Stimulated activated naive CD4-positive, alpha-beta T cell treated with Interleukin-2 at 50 U/mL for 16 hours (primary cell): ENCODE measurements at places on chromosomes 5 and 9.

GRCh38 chr5:158819840-158820620, 279.7 kb downstream of the EBF1 start:
- no peak for DNase-seq

DNA sequence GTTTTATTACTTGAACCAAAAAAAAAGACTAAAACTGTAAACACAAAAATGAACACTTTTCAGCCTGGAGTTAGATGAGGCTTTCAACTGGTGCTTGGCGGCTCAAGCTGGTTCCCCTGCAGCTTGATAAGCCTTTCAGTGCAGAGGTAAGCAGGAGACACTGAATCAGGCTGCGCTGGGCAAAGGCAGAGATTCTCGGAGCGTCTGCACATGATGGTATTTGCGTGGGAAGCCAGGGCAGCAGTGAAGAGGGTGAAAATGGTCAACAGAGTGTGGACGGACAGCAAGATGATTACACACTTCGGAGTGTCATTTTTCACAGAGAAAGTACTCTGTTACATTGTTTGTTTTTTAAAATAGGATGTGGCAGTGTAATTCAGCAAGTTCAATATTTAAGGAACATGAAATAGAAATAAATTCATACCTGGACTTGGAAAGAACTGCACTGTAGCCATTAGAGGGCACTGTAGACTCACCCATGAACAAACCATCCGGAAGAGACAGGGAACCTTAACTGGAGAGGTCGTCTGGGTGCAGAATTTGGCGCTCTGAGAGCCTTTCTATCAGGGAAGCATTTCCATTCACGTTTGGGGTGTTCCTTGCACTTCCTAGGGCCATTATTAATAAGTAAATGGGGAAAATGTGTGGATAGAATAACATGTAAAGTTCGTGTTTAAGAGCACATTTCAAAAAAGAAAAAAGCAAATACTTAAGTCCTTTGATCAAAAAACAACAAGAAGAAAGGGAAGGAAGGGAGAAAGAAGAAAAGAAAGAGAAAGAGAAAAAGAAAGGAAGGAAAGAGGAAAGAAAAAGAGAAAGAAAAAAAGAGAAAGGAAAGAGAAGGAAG, 69.8 kb downstream of the ICE1 start:
- no peak for DNase-seq

DNA sequence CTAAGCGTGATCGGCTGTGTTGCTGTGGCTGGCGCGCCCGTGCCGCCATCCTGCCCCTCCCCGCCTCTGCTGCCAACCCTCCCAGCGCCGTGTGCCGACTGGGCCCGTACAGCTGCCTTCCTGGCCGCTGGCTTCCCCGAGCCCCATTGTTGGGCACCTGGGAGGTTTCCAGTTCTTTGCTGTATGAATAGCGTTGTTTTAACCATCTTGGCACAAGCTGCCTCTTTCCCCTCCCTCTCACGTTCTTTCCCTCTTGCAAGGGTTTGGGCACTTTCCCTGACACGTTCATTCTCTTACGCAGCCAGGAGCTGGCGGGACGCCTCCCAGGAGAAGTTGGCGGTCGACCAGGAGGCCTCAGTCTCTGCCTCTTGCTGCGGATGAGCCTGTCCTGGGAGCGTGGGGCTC, 43.1 kb upstream of the RXRA start:
- no peak for DNase-seq

- no peak for DNase-seq
Observed at GRCh38 chr5:169772256-169772655, 135.2 kb downstream of the DOCK2 start.

GRCh38 chr5:137320056-137321045, 178.8 kb downstream of the SPOCK1 start:
- DNase-seq: no peak

GRCh38 chr9:98550206-98550820, 158.4 kb downstream of the GABBR2 start:
- no peak for DNase-seq

DNA sequence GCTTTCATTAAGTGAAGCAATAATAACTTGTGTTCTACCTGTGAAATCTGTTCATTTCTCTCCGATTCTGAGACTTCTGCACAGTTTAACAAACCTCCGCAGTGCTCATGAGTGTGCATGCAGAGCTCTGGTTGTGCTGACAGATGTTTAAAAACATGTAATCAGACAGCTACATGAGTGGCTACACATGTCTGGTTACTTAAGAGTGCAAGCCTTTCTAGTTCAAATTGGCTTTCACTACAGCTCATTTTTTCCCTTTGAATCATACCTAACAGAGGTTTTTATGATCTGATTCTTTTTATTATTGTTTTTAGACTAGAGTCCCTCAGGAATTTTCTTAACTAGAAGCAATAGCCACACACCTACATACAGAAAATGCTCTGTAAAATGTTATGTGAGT, 310.2 kb downstream of the ARRDC3 start:
- DNase-seq: no peak

- no peak for DNase-seq
Observed at GRCh38 chr5:5291357-5291756, 131.1 kb upstream of the ICE1 start.

DNA sequence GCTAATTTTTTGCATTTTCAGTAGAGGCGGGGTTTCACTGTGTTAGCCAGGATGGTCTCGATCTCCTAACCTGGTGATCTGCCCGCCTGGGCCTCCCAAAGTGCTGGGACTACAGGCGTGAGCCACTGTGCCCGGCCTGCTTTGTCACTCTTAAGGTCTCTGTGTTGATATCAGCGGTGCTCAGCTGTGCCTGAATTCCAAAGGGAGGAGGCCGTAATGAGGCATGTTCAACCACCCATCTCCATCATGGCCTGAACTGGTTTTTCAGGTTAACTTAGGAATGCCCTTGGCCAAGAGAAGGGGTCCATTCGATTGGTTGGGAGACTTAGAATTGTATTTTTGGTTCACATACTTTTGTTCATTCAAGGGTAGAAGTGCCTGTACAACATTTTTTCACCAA, 22.0 kb downstream of the HSD17B3 start:
- no peak for DNase-seq

DNA sequence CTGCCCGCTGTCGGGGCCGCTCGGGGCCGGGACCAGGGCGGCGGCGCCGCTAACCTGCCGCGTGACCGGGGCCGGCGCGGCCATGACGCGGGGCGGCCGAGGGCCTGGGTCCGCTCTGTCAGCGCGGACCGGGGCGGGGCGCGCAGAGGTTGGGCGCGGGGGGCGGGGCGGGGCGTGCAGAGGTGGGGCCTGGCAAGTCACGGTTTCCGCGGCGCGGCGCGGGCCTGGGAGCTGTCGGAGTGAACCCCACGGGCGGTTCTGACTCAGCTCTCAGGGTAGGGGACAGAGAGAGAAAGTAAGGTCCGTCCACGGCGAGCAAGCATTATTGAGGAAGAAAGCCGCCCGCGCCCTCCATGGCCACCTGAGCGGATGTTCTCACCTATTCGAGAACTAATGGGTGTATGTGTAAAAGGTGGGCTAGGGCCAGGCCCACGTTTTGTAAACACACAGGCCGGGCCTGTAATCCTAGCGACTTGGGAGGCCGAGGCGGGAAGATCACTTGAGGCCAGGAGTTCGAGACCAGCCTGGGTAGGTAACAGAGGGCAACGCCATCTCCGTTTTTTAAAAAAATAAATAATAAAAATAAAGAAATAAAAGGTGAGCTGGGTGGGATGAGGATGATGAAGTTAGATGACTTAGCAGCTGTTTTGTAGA, at the start of gene PRXL2C:
Gene PRXL2C, minus strand, starts transcription at position 120 of the 654 bp plus-strand sequence. Its CDS starts 36 bp downstream, at position 84.
- peak; percentile 84 for DNase-seq

GRCh38 chr5:171450423-171451331, 31.2 kb downstream of the FGF18 start:
- DNase-seq: peak; percentile 5

DNA sequence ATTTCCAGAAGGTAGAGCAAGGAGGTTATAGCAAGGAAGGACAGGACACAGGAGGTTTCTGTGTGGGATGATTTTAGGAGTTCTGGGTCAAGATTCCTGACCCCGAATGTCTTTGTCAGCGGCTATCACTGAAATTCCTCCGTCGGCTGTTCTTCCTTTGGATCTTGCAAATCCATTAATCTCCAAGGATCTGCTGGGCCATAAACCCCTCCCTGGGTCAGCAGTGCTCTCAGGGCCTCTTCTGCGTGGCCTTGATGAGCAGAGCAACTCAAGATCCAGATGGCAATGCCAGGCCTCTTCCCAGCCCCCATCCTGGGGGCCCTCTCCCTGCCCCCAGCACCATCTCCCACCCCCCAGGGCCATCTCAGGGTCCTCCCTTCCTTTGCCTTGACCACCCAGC, 16.3 kb upstream of the COL27A1 start:
- DNase-seq: no peak

GRCh38 chr9:105879181-105879580, 184.8 kb downstream of the TMEM38B start:
- no peak for DNase-seq

GRCh38 chr5:16600397-16600796, 16.4 kb downstream of the RETREG1 start:
- no peak for DNase-seq

DNA sequence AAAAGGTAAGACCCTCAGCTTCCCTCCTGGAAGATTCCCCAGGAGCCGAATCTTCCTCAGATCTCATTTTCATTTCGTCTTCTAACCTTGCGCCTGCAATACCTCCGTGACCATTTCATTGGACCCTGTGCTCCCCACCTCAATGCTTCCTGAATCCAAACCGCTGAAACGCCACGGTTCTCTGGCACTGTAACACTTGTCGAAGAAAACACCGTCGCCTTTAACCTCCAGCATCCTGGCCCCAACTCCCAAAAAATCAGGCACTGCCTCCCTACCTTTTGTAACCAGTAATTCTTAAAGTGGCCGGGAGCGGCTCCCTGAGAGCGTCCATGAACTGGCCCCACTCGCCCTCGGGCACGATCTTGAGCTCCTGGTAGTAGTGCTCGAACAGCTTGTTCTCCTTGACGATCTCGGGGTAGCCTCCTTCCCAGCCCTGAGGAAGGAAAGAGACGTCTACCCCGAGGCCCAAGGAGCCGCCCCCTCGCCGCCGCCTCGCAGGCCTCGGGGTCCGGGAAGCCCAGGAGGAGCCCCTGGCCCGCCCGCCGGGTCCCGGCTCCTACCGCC, 438 bp downstream of the NSUN2 start:
- DNase-seq: no peak

- no peak for DNase-seq
Observed at GRCh38 chr5:109215040-109215439, 194.7 kb downstream of the PJA2 start.

DNA sequence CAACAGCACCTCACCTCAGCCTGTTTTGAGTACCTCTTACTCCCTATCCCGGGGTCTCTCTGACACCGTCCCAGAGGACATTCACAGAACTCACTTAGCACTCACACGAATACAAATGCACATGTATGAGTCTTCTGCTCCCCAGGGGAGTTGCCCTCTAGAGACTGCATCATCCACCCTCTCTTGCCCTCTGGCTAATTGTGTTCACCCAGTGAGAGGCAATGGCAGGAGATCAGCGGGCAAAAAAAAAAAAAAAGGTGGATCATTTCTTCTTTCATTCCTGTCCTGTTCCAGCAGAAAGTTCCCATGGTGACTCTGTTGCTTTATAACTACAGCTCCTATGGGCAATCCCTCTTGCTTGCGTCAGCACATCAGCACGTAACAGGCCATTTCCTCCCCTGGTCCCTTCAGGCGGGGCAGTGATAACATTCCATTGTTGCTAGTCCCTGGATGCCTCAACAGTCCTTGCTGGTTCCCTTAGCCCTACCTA, 23.5 kb upstream of the SNX2 start:
- no peak for DNase-seq

- DNase-seq: peak; percentile 24
Observed at GRCh38 chr5:91101600-91102379, 281.3 kb downstream of the ARRDC3 start.

- no peak for DNase-seq
Observed at GRCh38 chr5:78809444-78809843, 160.9 kb upstream of the LHFPL2 start.

DNA sequence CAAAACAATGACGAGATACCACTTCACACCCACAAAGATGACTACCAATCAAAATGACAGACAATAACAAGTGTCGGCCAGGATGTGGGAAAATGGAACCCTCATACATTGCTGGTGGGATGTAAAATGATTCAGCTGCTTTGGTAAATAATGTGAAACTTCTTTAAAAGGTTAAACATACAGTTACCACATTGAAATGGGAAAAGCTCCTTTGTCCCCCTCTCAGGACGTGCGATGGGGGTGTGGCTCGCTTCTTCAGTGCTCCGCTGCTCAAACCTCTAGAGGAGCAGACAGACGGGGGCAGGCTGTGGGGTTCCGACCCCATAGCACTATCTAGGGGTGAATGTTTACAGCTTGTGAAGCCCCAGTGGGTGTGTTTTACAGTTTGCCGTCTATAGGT, 8.0 kb upstream of the PLPP6 start:
- no peak for DNase-seq

- DNase-seq: no peak
Observed at GRCh38 chr9:123225995-123226394, 42.4 kb downstream of the STRBP start.

GRCh38 chr9:19493174-19493811, 84.5 kb downstream of the ACER2 start:
- DNase-seq: peak; percentile 35

- DNase-seq: no peak
Observed at GRCh38 chr9:108766626-108767161, 89.1 kb downstream of the ACTL7B start.

DNA sequence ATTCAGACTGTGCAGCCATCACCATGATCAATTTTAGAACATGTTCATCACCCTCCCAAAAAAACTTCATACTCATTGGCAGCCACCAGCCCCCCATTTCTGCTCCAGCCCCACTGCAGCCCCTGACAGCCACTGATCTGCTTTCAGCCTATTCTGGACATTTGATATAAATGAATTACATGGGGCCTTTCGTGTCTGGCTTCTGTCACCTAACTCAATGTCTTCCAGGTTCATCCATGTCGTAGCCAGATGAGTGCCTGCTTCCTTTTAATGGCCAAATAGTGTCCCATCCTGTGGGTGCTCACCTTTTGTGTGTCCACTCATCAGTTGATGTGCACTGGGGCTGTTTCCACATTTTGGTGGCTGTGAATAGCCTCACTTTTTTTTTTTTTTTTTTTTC, 63.5 kb downstream of the HMCN2 start:
- no peak for DNase-seq

DNA sequence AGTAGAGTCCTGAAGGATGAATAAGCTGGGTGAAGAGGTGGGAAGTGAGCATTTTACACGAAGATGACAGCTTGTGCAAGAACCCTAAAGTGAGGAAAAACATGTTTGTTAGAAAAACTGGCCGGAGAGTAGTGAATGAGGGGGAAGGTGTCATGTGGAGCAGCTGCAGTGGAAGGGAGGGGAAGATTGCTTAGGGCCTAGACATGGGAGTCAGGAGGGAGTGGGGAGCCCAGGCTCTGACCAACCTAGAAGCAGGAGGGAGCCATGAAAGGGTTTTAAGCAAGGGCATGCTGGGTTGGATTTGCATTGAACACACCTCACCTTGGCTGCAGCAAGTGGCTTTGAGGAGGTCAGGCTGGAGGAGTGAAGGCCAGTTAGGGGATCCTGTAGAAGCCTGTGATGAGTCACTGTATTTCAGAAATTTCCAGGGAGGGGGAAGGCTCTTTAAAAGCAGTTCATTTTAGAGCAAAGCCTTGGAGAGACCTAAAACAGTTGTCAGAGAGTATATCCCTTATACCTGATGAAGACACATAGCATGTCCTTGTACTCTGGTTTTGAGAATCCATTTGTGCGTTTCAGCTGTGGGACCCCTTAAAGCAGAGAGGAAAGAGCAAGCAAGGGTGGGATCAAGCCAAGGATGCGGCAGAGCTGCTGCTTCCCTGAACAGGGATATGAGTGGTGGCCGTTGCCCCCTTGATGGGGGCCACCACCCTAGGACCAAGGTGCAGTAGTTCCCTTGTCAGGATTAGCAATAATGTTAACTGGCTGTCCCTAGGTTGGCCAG, 45.4 kb downstream of the ANGPTL2 start:
- DNase-seq: no peak
